Islet precursor cell (in vitro differentiated cells): ENCODE measurements at places on chromosomes 6 and 20.

DNA sequence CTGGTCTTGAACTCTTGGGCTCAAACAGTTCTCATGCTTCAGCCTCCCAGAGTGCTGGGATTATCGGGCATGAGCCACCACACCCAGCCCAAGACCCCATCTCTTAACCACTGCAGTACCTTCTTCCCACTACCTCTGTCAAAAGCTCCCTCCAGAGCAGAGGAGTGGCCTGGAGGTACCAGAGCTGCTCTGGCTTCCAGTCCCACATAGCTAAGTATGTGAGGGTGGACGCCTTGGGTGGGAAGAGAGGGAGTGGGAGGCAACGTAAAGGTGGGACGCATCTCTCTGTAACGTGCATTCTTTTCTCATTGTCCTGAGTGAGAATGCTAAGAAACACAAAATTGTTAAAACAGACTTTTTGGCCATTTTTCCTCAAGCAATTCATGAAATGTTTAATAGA is 24.5 kb downstream of the TM9SF4 start:
- no peak for DNase-seq

GRCh38 chr20:10505827-10506226 is 70.7 kb downstream of the SLX4IP start:
- no peak for DNase-seq

- DNase-seq: no peak
These were observed 35.4 kb upstream of the FOXA2 start for GRCh38 chr20:22619806-22620205.

GRCh38 chr6:147958683-147959082 is 384.0 kb upstream of the SASH1 start:
- DNase-seq: no peak

- DNase-seq: no peak
These were observed 80.7 kb upstream of the CCDC167 start for GRCh38 chr6:37580176-37580955.
